ENCODE measurements at places on chromosomes 2 and 18.

GRCh38 chr2:26172189-26172870 is 558 bp upstream of the GAREM2 start:
- peak; percentile 38 for DNase-seq

GRCh38 chr2:99763764-99764163 is 273.9 kb upstream of the REV1 start:
- DNase-seq, result no peak

DNA sequence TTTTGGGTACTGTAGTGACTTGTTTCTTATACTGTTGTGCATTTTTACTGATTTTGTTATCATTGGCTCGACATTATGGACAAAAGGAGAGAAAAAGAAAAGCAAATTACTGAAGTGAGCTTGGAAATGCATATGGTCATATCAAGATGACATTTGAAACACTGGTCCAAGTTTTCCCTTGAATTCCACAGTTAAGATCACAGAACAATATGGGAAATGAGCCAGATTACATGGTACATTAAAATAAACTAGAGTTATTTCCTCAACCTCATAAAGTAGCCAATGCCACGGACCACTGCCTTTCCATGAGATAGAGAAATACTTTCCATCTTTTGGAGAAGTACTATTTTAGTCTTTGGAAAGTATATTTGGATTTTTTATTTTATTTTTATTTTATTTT is 62.0 kb upstream of the SGPP2 start:
- no peak for DNase-seq

DNA sequence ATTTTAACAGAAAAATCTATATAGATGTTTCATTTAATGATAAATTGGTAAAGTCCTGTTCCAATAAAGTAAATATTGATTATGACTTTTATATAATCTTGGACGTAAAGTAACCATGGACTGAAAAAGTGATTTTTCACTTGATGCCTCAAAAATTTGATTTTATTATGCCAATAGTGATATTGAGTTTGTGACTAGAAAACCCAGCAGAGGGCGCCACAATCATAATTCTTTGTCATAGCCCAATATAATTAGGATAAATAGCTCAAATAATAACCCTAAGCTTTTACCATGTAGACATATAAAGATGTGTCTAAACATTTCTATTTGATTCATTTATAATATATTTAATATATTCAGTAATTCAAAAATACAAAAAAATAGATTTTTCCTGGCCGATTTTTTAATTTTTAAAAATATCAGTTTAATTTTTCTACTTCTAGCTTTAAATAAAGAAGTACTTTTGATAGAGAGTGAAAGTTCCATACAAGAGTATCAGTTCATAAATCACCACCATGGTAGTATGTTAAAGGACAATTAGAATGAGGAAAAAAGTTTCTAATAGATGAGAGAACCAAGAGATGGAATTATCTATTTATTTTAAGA is 30.7 kb downstream of the CAMKMT start:
- peak; percentile 43 for DNase-seq

GRCh38 chr2:18380321-18380720 is 180.1 kb downstream of the RDH14 start:
- DNase-seq, result no peak

- DNase-seq, result no peak
Measured at GRCh38 chr2:180952082-180952481, 28.3 kb upstream of the UBE2E3 start.
